ENCODE measurements at places on chromosomes 12 and 14.

- no peak for DNase-seq
Observed at GRCh38 chr12:111120578-111120977, 200.2 kb upstream of the MYL2 start.

GRCh38 chr12:120041386-120042231, 52.6 kb downstream of the BICDL1 start:
- DNase-seq, result no peak

DNA sequence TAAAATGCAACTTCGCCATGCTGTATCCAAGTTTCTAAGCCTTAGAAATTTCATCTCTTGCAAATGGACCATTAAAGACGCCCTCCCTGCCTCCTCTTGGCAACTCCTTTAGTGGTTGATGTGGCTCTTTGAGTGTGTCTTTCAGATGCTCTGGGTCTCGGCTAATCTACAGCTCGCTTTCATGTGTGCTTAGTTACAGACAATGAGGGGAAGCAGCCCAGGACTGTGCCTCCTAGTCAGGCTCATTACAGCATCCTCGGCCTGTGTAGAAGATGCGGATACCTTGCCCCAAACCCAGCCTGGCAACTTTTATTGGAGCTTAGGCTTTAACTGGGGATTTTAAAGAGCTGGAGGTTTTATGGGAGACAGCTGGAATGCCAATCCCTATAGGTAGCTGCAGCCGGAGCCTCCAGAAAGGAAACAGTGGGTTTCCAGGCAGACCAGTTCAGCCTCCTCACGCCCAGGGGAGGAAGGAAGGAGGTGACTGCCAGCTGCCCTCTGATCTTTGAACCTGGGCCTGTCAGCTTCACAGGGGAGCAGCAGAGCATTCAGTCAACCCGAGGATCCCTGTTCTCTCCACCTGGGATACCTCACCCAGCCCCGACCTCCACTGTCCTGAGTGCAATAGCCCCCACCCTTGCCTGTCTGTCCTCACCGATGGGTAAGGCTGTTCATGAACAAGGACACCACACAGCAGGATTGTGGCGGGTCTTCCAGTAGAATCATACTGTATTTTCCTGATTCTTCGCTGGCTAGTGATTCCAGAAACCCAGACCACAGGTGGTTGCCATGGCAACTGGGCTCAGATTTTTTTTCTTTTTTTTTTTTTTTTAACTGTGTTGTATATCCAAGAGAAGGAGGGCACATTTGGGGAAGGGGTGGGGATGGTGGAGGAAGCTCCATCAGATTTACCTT, 638.5 kb downstream of the MED13L start:
- DNase-seq, result no peak

DNA sequence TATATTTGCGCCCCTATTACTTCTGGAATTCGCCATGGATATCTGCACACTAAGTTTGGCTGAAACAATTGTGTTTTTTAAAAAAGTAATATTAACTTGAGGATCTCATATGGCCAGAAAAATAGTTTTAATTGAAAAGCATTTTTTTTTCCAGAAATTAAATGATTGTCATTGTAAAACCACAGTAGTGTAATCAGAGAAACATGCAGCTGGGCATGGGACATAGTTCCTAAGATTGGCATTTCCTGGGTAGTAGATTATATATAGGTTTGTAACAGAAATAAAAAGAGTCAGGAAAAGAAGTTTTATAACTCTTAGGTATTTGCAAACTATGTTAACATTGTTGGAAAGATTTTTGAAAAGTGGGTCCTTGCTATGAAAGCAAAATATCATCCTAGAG, 17.6 kb downstream of the SSPN start:
- no peak for DNase-seq

GRCh38 chr12:111072299-111072698, 151.9 kb upstream of the MYL2 start:
- DNase-seq, result no peak

DNA sequence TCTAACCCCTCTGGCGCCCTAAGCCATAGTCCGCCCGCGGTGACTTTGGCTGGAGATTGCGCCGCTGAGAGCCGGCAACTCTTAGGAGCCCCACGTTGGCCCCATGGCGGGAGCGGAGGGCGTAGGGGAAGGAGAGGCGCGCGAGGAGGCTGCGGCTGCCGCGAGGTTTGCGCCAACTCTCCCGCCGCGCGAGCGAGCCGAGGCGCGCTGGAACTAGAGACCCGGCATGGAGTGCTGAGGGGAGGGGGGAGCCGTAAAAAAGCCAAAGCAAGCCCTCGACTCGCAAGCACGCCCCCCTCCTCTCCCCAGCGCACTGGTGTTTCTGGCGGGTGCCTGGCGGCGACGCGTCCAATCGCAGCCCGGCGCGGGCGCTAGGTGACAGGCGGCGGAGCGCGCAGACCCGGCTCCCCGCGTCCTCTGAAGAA, at the start of gene SYT10:
SYT10 (minus strand) TSS at position 233 of the 425 bp plus-strand sequence. CDS start 297 bp downstream, outside the sequence.
- DNase-seq, result peak; percentile 50

GRCh38 chr12:79083181-79083580, 218.6 kb downstream of the SYT1 start:
- DNase-seq, result peak; percentile 25

GRCh38 chr14:71491931-71492330, 440.3 kb upstream of the RGS6 start:
- DNase-seq, result no peak

DNA sequence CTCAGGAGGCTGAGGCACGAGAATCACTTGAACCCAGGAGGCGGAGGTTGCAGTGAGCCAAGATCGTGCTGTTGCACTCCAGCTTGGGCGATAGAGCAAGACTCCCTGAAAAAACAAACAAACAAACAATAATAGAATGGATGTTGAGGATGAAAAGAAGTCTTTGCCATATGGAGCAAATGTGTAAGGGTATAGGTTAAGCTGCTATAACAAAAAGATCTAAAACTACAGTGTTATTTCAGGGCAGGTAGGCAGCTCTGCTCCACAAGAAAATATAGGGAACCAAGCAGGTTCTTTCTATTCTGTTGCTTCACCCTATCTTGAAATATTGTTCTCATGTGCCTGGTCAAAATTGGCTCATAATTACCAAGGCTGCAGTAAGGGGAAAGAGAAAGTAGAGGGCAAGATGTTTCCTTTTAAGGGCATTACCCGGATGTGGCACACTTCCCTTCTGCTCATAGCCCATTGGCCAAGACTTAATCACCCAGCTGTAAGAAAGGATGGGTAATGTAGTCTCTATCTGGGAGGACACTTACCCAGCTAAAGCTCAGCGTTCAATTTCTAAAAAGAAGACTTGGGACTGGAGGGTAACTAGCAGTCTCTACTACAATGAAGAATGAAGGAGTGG, 23.5 kb downstream of the SDSL start:
- DNase-seq, result no peak

DNA sequence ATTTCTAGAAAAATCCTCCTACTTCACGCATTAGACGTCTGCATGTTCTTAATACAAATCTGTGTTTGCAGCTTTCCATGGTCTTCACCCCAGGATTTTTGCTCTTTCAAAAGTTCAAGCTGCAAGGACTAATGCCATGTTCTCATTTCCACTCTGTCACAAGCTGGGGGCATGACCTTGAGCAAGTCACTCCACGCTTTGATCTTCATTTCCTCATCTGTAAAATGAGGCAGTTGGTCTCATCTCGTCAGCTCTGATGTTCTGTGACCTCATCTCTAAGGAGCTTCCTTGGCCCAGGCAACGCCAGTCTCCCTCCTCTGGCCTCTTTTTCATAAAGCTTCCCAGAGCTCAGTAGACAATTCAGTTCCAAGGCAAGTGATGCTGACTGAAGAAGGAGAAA, 18.8 kb upstream of the BMP4 start:
- no peak for DNase-seq

GRCh38 chr12:8946733-8947132, 2.7 kb downstream of the M6PR start:
- DNase-seq, result no peak

GRCh38 chr14:92577321-92577742, 63.8 kb downstream of the RIN3 start:
- no peak for DNase-seq

DNA sequence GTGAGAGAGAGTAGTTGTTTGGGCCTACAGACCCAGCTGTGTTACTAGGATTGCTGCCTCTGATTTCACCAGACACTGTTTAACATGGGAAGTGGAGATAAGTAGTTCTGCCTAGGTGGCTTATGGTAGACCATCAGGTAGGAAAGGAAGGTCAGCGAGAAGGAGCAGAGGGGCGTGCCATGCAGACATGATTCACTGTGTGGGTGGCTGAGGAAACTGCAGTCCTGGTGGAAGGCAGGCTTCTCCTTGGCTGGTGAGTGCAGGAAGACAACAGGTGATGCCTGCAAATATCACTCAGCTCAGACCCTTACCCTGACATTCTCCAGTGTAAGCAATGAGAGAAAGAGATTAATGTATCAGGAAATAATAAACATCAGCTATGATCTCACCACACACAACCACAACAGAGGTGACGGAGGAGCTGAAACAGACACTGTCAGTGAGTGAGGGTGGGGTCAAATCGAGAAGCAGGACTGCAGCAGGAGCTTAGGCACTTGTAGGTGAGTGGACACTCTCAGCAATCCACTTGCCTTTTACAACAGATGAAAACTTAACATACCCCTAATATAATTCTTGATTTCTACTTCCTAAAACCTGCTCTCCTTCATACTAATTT, 2.1 kb upstream of the PRR4 start:
- DNase-seq, result no peak

GRCh38 chr14:61589691-61590581, 105.4 kb upstream of the HIF1A start:
- DNase-seq, result no peak

DNA sequence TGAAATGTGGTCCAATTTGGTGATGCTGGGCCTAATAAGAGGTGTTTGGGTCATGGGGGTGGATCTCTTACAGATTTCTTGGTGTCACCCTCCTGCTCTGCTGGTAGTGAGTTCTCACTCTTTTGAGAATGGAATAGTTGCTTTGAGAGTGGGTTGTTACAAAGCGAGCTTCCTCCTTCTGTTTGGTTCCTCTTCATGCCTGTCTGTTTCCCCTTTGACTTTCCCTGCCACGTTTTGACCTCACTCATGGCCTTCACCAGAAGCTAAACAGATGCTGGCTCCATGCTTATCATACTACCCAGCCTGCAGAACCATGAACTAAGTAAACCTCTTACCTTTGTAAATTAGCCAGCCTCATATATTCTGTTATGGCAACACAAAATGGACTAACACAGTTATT, 57.7 kb upstream of the LDHB start:
- no peak for DNase-seq

DNA sequence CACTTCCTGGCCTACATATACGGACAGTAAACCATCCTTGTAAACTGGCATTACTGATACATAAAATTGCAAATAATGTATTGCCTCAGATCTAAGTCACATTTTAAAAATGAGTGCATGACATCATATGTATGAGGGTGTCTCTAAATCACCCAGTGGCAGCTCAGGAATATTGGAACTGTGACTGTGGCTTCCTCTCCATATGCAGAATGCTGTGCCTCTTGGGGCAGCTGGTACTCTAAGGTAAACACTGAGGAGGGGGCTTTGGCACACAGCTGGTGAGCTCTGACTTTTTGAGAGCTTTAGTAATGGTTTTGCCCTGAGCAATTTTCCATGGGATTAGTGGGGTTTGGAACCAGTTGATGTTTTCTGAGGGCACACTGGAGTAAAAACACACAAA, 263.7 kb downstream of the BMP4 start:
- no peak for DNase-seq

DNA sequence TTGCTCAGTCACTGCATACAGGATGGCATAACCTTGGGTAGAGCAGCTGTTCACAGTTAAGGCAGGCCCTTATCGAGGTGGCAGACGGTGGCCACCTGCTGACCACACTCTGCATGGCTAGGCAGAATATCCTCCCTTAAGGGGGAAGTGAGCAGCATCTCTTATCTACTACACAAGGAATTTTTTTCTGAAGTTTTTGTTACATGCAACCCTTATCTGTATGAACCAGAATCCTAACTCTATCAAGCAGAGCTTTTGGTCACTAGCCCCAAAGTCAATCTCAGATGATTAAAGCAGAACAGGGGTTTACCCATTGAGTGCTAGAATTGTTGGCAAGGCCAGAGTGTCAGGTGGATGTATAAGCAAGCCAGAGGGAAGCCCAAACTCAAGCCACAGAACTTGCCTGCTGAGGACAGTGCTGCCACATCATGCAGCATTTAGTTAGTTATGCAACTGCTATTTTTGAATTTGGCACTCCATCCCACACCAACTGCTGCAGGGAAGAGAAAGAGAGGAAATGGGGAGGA, 192.8 kb downstream of the TBX5 start:
- DNase-seq, result no peak

- no peak for DNase-seq
Observed at GRCh38 chr12:7324176-7324575, 20.3 kb downstream of the ACSM4 start.

DNA sequence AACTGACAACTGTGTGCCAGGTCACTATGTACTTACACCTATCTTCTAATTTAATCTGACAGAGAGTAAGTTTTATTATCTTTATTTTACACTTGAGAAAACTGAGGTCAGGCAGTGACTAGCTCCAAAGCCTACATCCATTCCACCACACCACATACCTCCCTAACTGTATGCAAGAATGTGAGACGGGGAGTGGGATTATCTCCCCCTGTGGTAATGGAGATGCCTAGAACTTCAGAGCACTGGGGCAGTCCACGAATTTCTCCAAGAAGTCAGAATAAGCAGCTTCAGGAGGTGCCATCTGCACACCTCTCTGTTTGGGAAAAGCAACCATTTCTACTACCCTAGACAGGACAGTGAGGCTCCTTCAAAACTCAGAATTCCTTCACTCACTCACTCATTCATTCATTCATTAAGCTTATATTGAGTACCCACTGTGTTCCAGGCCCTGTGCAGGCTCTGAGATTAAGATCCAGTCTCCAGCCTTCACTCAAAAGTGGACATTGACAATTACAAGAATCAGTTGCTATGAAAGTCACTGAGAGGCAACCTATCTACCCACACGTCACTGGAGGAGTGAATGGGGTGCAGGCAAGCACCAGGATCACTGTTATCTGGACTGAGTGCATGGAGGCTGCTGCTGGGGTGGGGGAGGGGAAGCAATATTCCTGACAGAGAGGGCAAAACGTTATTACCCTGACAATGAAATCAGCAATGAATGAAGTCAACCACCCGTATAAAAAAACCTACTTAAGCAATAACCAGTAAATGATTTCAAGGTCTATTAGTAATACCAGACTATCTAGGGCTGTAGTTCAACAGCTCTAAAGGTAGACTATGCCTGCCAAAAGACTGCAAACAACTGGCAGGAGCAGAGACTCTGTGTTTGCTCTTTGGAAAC, 18.0 kb downstream of the SLC7A7 start:
- DNase-seq, result no peak

- DNase-seq, result no peak
Observed at GRCh38 chr12:12870465-12870864, 20.9 kb upstream of the GPRC5A start.
